Femur (tissue), 1 donor: ENCODE measurements at places on chromosomes 6 and 20.
A peak's percentile ranks its signal among the peaks of the same experiment; 100 is the strongest.

GRCh38 chr20:38260025-38260377 is 534 bp downstream of the KIAA1755 start:
- no peak for DNase-seq

DNA sequence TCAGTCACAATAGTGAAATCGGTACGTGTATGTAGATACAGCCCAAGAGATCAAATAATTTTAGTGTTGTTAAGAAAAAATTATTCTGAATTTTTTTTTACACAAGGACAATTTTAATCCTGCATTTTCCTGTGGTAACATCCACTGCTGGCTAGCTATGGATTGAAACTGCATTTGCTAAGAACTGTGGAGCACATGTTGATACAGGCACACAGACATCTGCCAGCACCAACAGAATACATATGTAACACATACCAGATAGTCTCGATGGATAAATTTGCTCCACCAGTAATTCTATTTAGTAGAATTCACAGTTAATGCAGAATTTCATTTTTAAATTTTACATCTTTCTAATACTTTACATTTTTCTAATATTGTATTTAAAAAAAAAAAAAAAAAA is 2.2 kb downstream of the ASIP start:
- no peak for DNase-seq

DNA sequence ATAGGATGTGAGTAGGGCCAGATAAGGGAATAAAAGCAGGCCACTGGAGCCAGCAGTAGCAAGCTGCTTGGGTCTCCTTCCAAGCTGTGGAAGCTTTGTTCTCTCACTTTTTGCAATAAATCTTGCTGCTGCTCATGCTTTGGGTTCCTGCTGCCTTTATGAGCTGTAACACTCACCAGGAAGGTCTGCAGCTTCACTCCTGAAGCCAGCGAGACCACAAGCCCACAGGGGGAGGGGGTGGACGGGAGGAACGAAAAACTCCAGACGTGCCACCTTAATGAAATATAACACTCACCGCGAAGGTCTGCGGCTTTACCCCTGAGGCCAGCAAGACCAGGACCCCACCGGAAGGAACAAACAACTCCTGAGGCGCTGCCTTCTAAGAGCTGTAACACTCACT is 1324.4 kb upstream of the EYS start:
- DNase-seq: no peak

DNA sequence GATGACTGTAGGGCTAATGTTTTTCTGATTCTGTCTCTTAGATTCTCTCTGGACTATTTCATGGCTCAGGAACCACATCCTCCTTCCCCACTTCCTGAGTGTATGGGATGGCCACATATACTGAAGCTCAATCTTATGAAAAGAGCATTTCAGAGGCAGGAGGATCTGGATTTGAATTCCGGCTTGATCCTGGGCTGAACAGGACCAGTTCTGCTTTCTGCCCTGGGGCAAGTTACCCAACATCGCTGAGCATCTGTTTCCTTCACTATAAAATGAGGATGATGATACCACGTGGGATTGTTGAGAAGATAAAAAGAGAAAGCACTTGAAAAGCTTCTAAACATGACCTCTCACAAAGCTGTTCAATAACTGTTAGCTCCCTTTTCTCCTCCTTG is 168.4 kb upstream of the TNFAIP3 start:
- peak; percentile 31 for DNase-seq

DNA sequence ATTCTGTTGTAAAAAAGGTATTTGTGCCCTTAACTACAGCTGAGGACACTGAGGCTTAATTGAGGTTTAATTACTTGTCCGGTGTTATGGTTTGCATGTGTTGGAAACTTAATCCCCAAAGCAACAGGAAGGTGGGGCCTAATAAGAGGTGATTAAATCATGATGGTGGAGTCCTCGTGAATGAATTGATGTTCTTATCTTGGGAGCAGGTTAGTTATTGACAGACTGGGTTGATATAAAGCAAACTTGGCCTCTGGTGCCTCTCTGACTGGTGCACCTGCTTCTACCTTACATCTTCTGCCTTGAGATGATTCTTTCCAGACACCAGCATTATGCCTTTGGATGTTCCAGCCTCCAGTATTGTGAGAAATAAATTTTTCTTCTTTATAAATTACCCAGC is 306.5 kb upstream of the HS3ST5 start:
- DNase-seq: no peak

DNA sequence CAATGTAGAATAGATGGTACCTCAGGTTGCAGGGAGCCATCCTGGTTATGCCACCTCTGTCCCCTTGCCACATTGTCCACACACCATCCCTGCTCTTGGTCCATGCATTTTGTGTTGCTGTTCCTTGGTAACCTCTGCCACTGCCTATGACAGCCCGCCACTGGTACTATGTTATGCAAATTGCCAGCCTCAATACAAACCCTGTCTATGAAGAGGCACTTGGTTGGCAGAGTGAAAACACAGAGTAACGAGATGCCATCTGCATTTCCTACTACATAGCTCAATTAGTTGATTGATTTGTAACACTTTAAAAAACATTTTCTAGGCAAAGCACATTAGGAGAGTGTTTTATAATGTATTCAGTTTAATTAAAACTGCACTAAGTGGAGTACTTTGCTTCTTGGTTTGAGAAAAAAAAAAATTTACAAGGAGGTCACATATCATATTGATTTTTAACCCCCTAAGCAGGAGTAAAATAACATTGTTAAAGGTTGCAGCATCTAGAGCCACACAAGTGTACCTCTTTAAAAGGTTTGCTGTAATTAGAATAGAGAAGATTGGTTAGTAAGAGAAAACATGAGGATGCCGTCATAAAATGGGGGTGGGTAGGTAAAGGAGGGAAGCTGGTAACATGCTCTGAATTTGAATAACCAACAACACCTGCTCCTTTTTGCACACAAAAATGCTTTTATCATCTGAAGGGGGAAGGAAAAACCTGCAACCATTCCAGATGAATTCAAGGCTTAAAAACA is 817.1 kb downstream of the KIF16B start:
- no peak for DNase-seq

- no peak for DNase-seq
Measured at GRCh38 chr6:23952245-23952644, 173.8 kb upstream of the NRSN1 start.

GRCh38 chr20:6898928-6899327 is 131.4 kb downstream of the BMP2 start:
- DNase-seq: no peak

- peak; percentile 22 for DNase-seq
Measured at GRCh38 chr20:17619351-17620093, 49.6 kb downstream of the DSTN start.

DNA sequence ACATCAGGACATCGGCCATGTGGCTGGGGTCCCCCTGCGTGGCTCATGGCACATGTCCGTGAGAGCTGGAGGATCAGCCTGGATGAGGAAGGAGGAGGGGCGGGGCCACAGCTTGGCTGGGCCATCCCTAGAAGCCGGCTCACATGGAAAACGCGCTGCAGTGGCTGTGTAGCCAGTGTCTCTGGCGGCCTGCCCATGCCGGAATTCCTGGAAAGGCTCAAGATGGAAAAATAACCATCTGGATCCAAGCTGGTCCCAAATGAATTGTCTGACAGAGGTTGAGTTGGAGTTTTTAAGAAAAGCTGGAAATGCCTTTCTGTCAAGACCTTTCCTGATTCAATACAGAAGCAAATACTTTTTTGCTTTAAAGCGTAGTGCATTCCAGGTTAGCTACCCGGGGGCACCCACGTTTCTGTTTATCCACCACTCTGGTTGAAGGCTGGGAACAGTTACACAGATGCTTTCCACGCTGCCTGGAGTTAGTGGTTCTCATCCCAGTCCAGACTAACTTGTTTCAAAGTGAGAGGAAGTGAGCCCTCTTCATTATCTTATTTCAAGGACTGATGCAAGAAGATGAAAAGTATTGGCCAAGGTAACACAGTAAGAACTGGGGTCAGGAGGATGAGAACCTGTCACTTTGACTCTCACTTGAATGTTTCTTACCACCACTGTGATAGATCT is 99.0 kb downstream of the GMPR start:
- peak; percentile 97 for DNase-seq

DNA sequence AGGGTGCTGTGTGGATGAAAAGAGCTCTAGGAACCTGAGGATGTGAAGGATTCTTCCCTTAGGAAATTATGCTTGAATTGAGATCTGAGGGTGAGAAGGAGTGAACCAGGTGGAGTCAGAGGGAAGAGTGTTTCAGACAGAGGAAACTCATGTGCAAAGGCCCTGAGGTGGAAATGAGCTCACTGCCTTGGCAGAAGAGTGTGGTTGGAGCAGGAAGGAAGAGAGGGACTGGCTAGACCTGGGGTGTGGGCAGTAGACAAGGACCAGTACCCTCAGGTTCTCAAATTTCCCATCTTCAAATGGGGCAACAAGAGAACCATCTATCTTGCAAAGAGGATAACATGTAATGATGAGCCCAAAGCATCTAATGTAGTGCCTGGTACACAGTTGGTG is 24.0 kb upstream of the GTSF1L start:
- DNase-seq: no peak

DNA sequence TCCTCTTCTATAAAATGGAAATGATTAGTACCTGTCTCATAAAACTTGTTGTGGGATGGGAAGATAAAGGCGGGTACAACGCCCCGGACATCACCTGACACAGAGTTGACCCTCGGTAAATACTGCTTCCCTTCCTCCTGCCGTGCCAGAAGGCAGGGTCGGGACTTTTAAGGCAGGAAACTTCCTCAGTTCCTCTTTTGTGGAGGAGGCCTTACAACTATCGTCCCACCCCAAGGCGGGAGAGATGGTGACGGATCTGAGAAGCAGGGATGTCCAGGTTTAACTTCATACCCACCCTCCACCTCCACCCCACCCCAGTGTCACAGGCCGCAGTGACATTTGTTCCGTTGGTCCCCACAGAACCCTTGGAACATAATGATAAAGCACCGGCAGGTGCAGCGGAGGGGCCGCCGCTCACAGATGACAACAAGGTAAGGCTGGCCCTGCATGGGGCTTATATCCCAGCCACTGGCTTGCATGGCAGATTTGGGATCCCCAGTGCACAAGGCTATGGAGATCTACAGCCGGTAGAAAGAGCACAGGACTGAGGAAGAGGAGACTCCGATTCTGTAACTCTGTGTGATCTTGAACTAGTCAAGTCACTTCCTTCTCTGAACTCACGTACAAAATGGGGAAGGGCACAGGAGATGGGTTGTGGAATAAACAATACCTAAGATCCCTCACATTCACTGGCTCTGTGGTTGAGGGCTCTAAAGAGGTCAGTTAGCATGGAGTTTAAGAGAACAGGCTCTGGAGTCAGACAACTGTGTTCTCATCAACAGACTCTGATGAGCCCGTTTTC is 764 bp downstream of the DNTTIP1 start:
- peak; percentile 34 for DNase-seq

GRCh38 chr20:47125508-47125757 is 230.8 kb downstream of the EYA2 start:
- DNase-seq: no peak

DNA sequence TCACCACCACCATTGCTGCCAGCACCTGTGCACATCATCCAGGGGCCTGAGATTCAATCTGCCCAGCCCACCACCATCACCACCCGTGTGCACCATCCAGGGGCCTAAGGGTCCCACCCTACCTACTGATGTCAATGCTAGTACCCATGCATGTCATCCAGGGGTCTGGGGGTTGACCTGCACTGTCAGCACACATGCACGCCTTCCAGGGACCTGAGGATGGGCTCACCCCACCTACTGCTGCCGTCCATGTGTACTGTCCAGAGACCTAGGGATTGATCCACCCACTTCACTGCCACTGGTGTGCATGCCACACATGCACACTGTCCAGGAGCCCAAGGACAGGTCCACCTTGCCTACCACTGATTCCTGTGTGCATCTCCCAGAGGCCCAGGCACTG is 11.9 kb upstream of the OXT start:
- DNase-seq: no peak

GRCh38 chr20:10133532-10133931 is 85.1 kb upstream of the SNAP25 start:
- no peak for DNase-seq

DNA sequence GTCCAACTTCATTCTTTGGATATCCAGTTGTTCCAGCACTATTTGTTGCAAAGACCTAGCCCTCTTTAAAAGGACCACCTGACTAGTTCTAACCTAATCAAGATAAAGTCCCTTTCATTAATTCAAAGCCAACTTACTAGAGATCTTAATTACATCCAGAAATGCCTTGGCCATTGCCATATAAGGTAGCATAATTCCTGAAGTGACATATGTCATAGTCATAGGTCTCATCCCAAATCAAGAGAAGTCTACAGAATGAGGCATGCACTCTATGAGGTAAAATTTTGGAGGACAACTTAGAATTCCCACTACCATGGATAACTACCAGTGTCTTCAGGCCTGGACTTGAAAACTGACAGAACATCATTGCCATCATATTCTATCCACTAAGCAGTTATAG is 420.4 kb upstream of the ID4 start:
- DNase-seq: no peak

DNA sequence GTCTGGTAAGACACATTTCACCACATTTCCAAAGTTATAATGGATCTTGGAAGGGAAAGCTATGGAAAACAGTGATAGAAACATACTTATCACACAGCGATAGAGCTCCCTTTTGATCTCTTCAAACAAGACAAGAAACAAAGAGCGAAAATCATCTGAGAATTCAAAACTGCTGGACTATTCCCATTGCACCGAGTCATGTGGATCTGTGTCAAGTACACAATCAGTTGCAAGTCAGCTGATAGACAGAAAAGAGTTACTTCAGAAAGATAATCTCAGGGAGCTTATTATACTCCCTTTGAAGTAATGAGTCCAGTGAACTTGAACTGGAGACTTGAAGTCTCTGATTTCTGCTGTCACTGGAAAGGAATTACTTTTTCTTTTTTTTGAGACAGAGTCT is 89.7 kb upstream of the GCM1 start:
- DNase-seq: no peak

DNA sequence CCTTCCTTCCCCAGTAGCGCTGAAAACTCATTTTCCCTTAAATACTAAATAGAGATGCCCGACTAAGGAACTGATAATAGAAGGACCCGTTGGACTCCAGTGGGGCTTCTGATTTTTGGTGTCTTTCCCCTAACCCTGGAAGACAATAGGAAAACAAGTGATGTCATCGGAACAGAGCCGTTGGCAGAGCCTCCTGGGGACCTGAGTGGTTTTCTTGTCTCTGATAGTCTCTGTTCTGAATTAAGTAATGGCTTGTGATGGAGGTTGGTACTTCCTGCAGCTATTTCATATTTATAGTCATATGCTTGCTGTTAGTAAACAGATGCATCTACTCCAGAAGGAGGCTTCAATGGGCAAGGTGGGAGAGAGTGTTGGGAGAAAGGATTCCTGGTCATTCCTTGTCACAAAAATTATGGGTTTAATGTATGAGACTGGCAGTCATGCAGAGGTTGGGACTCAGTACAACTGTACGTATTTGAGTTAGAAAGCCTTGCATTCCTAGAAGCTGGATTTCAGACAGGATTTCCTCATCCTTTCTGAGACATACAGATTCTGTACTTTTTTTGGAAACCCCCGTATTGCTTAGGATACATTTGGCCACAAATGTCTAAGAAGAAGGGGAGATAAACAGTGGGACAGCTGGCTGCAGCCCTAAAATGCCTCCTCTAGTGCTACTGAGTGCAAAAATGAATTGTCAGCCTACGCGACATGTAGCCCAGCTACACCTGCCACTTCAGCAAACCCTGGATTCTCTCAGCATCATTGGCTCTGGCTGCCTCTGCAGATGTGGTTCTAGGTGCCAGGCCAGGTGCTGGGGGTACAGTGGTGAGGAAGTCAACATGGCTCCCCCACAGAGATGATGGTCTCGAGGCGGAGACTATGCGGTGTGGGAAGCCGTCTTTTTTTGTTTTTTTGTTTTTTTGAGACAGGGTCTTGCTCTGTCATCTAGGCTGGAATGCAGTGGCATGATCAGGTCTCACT is 38.1 kb downstream of the CDS2 start:
- DNase-seq: no peak

GRCh38 chr6:80464901-80465300 is 358.4 kb downstream of the BCKDHB start:
- DNase-seq: no peak
